ENCODE measurements at places on chromosomes 13 and 19. TPM values are rescaled to one million over a fixed set of nuclear protein-coding genes. Genes with fewer than 3 reads are reported as not detected.

The ZNF99 gene
- under 0.01 TPM for total RNA-seq

DNA sequence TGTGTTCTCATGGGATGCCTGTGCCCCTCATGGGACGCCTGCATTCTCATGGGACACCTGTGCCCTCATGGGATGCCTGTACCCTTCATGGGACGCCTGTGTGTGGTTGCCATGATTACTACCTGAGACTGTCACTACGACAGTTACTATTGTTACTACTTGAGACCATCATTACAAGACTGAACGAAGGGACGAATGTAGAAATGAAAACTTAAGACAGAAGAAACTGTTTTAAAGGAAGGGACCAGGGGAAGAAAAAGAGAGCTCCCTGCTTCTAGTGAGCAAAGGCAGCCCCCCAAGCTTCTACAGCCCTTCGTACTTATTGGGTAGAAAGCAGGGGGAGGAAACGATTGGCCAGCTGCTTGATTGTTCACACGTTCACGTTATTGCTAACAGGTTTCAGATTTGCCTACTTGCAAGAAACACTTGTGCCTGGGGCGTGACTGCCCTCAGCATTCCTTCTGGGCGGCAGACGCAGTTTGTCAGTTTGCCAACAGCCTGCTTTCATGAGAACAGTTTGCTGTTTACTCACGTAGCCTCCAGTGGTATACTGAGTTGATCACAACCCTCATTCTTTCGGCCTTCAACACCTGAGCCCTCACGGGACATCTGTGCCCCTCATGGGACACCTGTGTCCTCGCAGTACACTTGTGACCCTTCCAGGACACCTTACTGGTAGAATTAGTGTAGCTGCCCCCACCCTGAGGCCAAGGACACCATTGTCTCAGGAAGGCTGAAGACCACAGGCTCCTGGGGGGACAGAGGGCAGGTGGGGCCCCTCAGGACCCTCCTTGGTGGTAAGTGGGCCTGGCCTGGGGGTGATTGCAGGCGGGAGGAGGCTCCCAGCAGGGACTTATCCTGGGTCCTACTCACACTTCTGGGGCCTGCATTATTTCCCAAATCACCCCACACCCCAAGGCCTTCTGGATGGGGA is 2.5 kb upstream of the S1PR4 start:
- peak; percentile 90 for DNase-seq

DNA sequence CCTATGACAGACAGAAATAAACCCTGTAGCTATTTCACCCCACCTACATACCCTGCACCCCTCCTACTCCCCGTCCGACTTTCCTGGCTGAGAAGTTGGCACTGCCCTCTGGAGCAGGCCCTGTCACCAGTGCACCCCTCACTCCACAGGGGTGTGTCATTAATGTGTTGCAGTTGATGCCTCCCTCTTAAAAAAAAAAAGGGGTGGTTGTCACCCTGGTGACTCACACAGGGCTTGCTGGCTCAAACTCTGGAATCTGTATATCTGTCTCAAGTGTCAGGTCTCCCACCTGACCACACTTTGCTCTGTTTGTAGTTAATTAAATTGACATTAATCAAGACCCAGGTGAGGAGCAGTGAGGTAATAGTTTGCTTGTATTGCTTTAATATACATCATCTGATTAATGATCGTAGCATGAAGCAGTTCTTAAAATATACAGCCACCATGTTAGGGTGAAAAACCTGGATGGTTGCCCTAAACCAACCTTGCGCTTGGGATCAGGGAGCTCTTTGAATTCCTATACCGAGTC is 2.0 kb upstream of the GATAD2A start:
- peak; percentile 68 for DNase-seq

The CCDC169 gene
- total RNA-seq = 3.3 TPM

The VSTM1 gene
- total RNA-seq = not detected

The IGFL2 gene
- not detected for total RNA-seq

DNA sequence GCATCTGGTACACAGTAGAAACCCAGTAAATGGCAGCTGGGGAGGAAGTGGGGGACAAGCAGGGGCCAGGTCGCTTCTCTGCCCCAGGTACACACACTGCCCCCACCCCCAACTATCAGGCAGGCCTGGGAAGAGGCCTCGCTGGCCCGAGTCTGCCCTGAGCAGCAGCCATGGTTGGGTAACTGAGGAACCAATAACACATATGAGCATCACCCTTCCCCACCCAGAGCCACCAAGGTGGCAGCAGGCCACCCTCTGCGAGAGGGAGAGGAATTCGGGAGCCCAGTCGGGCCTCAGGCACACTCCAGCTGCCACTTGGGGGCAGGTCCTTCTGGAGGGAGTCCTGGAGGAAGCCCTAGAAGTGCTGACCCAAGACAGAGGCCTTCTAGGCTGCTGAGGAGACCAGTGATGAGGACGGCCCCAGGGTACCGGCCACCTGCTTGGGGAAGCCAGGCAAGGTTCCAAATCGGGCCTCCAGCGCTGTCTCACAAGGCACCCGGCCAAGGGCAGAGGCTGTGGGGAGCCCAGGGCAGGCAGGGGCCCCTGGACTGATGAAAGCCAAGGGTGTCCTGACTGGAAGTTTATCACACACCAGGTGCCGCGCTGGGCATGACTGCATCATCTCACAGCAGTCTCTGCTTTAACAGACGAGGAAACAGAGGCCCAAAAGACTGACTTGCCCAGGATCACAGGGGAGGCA is 14.0 kb upstream of the KPTN start:
- no peak for DNase-seq

DNA sequence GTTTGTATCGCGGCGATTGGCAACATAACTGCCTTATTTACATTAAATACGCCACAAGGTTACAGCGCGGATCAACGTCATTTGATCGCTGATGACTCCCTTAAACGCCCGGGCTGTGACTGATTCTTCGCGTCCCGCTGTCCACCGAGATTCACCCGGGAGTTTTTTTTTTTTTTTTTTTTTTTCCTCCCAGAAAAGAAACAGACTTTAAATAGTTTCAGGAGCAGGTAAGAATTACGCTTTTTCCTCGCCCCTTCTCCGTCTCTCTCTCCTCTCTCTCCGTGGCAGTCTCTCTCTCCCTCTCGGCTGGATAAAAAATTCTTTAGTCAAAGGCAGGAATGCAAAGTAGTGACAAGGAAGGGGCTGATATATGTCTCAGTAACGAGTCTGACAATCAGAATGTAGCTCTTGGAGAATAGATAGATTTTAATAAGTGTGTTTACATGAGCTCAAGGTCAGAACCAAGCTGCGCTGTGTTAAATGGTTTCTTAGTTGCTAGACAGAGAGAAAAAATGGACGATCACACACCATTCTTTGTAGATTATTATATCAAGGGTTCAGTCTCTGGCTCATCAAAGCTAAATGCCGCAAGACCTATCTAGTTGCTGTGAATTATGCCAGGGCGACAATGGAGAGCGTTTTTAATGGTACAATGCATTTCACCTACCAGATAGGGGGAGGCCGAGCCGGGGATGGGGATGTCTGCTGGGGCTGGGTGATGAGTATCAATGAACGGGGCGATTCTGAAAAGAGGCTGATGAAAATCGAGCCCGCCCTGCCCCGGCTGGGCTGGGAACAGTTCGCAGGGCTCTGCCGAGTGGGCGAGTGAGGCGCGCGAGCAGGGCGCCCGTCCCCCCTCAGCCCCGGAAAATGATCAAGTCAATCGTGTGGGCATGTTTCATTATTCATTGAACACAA is 147.2 kb upstream of the ZNF536 start:
- DNase-seq = no peak

GRCh38 chr13:44465318-44465717 is 91.7 kb downstream of the SERP2 start:
- DNase-seq = peak; percentile 50
